Activated CD4-positive, alpha-beta T cell treated with anti-CD3 and anti-CD28 coated beads, Interleukin-2, amount 50 U/mL, for 48 hours (primary cell): ENCODE measurements at places on chromosomes 4 and X.

GRCh38 chr4:38046727-38047489 is 86.7 kb downstream of the PTTG2 start:
- no peak for DNase-seq

GRCh38 chr4:146076081-146076480 is 99.4 kb upstream of the LSM6 start:
- no peak for DNase-seq

- no peak for DNase-seq
Measured at GRCh38 chr4:71608678-71609071, 175.2 kb downstream of the GC start.

DNA sequence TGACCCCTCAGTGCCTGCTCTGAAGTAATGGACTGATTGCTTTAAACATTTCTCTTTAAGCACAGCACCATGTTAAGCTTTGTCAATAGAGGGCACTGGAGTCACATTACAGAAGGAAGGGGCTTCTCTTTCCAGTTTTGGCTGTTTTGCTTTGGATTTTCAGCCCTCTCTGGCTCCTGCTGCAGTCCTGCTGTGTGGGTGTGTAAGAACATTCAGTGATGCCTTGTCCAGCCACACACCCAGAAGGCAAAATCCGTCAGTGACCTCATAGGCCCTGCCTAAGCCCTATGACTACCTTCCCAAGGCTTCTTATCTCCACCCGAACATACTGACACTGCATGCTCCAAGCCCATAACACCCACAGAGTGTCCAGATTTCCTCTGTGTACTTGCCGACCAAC is 215.3 kb upstream of the CTSO start:
- no peak for DNase-seq

DNA sequence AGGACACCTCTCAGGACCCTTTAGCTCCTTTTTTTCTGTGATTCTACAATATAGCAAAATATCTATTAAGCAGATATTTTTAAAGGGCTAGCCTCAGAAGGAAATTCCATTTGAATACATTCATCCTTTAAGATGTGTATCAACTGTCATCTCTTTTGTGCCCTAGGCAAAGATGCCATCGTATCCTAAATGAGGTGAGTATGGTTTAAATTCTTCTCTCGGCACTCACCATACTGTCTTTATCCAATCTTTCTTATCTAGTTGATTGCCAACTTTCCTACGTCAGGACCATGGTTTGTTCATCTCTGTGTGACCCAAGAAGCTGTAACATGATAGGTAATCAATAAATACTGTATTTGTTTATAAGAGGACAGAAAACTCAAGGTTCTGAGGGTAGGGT is 176.0 kb downstream of the LDB2 start:
- no peak for DNase-seq

DNA sequence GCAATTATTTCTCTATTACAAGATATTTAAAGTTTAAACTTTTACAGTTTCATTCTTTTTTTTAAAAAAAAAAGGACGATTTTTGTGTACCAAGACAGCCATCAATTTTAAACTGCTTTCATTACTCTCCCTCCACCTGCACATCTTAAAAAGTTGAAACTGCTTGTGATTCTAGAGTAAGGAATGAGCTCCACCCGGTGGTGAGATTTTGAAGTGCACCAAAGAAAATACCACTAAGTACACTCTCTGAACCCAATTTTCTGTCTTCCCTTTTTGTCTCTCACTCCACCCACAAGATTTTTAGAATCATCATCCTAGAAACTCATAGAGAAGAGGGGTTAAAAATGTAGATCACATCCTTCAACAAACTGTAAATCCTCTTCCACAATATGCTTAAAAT is 91.3 kb upstream of the WDR44 start:
- DNase-seq = peak; percentile 41

- DNase-seq = no peak
Measured at GRCh38 chrX:119682019-119682989, 10.7 kb downstream of the SEPTIN6 start.

DNA sequence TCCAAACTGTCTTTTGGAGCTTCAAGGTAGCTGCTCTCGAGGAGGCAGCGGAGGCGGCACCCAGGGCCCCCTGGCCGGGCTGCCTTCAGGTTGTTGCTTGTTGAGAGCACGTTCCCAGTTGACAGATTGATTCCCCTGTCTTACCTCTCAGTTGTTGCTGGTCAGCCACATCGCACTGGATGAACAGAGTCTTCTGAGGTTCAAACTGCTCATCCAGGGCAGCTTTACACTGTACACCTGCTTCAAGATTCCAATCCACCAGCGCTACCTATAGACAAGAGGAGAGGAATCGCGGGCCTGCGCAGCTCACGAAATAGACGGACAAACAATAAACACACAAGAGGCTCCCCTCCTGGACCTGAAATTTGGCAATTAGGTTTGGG is 497 bp downstream of the HPGD start:
- DNase-seq = peak; percentile 8

DNA sequence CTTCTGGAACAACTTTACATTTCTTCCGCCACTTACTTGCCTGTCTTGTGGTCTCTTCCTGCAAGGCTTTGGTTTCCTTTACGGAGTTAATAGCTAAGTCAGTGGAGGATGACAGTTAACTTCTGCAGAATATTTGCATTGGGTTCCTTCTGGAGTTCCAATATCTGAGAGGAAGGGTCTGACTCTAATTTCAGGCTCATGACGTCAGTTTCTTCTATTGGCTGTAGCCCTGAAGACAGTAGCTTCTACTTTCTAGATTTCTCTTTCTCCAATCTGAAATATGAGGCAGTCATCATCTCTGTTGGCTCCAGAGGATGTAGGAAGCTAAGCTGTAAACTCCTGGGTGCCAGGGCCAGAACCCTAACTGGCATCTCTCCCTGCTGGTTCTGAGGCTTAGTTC is 76.7 kb downstream of the FRMPD3 start:
- no peak for DNase-seq

GRCh38 chrX:48741834-48742233 is 19.7 kb upstream of the GLOD5 start:
- DNase-seq = no peak

DNA sequence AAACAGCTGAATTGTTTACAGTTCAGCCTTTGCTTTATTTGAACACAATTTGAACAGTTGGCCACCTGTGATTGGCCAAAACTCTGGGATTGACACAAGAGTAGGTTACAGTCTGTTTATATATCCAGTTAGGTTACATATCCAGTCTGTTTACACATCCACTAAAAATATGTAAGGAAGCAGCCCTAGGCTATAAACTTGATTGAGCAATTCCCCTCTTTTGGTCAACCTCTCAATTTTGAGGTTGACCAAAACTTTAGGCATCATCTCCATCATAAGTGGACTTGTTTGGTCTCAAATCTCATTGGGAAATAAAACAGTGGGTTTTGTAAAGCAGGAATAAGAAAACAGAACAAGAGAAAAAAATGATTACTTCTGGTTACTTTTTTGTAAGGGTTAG is 190.8 kb downstream of the SPATA18 start:
- DNase-seq = no peak

- no peak for DNase-seq
Measured at GRCh38 chr4:23717528-23718248, 172.2 kb downstream of the PPARGC1A start.

DNA sequence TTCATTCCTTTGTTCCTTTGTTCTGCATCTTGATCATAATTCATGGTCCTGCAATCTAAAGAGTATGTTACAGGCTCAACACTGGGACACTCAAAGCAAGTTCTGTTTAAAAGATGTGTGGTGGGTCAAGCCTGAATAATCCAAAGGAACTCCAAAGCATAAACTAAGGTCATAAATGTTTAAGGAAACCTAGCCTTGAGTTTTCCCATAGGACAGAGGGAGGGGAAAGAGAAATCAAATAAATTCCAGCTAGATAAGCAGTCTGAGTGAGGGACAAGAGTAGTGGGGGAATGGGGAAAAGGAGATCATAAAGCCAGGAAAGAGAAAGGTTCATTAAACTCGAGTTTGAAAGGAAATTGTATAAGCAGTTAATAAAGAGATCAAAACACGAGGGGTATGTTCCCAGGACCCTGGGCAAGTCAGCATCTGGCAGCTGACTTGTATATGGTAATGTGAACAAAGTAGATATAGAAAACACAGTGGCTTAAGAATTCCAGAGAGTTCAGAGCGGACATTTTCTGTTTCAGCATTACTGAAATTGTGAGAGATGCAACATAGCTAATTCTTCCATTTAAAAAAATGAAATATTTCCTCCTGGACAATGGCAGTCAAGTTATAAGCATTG is 125.8 kb upstream of the EDNRA start:
- DNase-seq = no peak

DNA sequence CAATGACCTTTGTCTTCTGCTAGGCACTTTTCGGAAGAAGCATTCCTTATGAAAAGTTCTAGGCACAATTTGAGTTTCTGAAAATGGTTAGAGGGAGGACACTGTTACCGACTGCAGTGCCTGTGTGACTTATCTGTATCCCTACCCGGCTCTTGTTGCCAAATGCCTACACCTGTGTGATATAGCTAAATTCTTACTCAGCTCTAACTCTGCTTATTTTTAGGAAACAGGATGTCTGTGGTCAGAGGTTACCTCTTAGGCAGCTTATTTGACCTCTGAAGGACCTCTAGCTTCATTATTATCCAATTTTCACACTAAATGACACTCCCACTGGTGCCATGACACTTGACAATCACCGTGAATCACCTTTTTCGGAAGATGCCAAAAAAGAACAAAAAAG is 561.1 kb upstream of the SMIM31 start:
- DNase-seq = no peak

GRCh38 chr4:93710101-93710846 is 118.3 kb upstream of the ATOH1 start:
- no peak for DNase-seq

DNA sequence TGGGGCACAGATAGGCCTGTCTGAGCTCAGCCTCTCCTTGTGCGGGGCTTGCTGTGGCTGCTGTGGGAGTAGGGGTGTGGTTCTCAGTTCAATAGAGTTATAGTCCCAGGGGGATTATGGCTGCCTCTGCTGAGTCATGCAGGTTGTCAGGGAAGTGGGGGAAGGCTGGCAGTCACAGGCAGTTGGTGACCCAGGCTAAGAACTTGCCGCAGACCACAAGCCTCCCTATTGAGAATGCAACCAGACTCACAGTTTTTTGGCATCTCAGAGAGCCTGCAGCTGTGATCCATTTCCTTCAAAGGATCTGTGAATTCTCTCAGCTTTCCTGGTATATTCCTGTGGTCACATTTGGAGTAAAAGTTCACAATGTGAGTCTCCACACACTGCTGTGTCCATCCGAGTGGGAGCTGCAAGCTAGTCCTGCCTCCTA is 364.9 kb downstream of the ZNF674 start:
- DNase-seq = no peak

GRCh38 chrX:68894142-68894512 is 65.3 kb downstream of the EFNB1 start:
- DNase-seq = no peak
